ENCODE measurements at places on chromosomes 13 and 19.

GRCh38 chr19:56163097-56163496, 12.7 kb upstream of the GALP start:
- no peak for DNase-seq

DNA sequence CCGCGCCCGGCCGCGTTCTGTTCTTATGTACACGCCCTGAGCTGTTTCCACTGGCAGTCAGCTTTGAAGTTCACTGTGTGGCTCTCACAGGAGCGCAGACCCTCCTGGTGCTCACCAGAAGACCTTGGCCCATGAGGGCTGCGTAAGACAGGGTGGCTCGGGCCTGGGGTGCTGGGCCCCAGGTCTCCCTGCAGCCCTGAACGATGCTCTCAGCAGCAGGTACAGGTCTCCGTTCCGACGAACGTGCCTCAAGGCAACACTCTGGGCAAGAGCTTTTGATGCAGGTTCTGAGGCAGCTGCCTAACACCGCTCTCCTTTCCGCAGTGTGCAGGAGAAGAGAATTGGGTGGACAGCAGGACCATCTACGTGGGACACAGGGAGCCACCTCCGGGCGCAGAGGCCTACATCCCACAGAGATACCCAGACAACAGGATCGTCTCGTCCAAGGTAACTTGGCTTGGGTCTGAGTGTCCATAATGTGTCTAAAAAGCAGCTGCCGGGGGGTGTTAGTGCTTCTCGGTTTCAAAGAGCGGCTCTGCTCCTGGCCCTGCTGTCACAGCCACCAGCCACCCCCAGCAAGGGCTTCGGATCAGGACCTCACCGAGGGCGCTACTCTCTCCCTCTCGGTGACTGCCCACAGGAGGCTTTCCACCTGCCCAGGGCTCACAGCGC, 95.1 kb downstream of the ATP11A start:
- no peak for DNase-seq

- DNase-seq = no peak
Observed at GRCh38 chr13:79749984-79750551, 269.1 kb downstream of the NDFIP2 start.

- no peak for DNase-seq
Observed at GRCh38 chr19:35738021-35738886, 4.0 kb downstream of the IGFLR1 start.

GRCh38 chr19:13951799-13952153, 533 bp upstream of the DCAF15 start:
- no peak for DNase-seq

DNA sequence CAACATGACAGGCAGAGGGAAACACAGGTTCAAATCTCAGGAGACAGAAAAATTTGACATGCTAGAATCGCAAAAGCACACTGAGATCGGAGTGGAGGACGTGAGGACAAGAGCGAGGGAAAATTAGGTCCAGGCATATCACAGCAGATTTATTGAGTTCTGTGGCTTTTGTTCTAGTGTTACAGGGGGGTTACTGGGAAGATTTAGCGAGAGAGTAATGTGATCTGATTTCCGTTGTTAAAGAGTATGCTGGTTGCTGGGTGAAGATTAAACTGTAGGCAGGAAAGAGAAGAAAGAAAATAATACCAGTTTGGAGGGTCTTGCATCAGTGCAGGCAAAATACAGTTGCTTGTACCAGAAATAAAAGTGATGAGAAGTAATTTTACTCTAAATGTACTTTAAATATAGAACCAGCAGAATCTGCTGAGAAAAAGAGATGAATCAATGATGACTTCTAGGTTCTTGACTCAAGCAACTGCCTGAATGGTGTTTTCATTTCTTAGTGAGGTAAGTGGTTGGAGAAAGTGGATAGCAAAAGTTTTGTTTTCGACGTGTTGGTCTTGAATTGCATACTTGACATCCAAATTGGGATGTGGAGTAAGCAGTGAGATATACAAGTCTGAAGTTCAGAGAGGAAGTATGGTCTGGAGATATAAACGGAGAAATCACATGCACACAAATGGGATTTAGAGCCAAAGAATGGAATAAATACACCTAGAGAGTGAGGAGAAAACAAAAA, 35.7 kb downstream of the UFM1 start:
- no peak for DNase-seq

DNA sequence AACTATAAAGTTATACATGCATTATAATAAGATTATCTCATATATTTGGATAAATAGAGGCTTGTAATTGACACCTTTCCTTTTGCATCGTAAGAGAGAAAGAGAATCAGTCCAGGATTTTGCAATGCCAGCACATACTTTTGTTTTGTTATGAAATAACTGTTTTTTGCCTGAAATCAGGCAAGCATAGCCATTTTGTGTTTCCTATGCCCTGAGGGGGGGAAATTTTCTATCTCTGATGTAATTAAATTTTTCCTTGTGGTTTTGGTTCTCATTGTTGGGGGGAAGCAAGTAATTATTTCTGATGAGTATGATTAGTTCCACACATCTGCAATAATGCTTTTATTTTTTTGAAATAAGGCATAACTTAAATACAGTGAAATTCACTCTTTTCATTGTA, 229.4 kb downstream of the NDFIP2 start:
- no peak for DNase-seq

- DNase-seq = no peak
Observed at GRCh38 chr13:29369060-29369743, 226.3 kb downstream of the SLC7A1 start.

- no peak for DNase-seq
Observed at GRCh38 chr13:94236132-94236531, 243.3 kb downstream of the DCT start.

GRCh38 chr19:28426110-28426729, 786.7 kb downstream of the UQCRFS1 start:
- no peak for DNase-seq

- no peak for DNase-seq
Observed at GRCh38 chr13:30974350-30974749, 41.9 kb downstream of the TEX26 start.

GRCh38 chr19:35066691-35067563, 25.4 kb downstream of the HPN start:
- DNase-seq = peak; percentile 77

- no peak for DNase-seq
Observed at GRCh38 chr19:34282611-34283519, 28.5 kb downstream of the GARRE1 start.

- DNase-seq = no peak
Observed at GRCh38 chr13:50826035-50826434, 17.5 kb downstream of the DLEU7 start.

DNA sequence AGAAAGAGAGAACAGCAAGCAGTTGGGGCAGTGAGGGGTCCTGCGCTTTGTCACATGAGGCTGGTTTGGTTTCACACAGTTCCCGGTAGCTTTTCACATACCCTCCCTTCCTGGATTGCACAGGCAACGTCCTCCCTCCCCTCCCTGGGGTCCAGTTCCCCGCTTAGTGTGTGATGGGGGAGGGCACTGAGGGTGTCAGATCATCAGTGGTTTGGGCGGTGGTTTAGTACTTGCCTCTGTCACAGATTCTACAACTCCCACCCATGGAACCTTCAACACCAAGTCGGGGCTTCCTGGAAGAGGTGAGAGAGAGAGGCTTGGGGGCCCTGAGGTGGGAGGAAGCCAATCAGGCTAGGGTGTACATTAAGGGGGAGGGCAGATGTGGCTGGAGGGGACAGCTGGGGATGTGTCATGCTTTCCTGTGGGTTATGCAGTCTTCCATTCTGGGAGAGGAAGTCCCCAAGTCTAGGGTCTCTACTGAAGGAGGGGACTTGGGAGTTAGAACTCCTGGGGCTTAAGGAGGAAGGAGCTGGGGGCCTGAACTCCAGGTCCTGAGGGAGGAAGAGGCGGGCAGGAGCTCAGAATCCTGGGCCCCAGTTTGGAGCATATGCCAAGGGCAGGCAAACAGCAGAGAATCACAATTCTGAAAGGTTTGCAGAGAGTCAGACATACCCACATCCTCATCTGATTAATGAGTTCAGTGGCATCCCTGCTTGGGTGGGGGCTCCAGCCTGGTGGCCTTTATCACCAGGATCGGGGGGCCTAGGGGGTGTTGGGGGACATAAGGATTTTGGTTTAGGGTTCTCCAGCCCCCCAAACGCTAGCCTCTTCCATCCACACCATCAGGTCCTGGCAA, at the start of gene NKG7:
Gene NKG7, minus strand, starts transcription at position 6 of the 856 bp plus-strand sequence. CDS start 119 bp downstream, outside the sequence.
- no peak for DNase-seq

DNA sequence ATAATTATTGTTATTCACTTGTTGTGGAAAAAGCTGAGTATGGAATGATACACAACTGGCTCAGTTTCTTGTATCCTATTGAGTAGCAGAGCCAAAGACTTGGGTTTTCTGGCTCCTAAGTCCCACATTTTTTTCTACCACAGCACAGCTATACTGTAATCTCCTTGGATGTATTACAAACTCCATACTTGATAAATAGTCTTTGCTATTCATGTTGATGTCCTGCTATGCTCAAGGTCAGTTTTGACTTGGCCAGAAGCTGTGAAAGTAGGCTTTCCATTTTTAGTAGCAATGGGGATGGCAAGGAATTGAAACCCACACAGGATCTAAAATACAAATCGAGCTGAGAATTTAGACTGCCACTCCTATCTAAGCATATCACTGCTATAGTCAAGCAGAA, 79.1 kb downstream of the B3GLCT start:
- no peak for DNase-seq

DNA sequence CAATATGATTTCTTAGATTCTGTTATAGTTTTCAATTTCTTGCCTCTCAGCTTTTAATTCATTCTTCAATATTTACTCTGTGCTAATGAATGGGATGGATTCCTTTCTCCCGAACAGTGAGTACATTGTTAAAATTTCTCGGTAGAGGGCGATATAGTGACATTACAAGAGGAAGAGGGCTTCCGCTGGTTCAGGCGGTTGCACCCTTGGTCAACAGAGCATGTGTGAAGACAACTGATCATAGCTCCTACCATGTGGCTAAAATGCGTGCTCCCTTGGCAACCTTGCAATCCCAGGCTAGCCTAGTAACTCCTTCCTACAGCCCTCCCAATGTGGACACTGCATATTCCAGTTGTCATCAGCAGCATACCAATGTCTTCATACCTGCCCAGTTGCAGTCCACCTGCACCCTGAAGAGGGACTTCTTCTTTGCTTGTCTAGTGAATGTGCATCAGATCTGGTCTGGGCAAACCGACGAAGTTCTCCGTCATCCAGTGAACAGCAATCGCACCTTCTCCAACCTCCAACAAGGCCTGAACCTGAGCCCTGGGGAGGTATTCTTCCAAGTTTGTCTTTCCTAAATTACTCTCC, 653.0 kb upstream of the GPC6 start:
- no peak for DNase-seq

DNA sequence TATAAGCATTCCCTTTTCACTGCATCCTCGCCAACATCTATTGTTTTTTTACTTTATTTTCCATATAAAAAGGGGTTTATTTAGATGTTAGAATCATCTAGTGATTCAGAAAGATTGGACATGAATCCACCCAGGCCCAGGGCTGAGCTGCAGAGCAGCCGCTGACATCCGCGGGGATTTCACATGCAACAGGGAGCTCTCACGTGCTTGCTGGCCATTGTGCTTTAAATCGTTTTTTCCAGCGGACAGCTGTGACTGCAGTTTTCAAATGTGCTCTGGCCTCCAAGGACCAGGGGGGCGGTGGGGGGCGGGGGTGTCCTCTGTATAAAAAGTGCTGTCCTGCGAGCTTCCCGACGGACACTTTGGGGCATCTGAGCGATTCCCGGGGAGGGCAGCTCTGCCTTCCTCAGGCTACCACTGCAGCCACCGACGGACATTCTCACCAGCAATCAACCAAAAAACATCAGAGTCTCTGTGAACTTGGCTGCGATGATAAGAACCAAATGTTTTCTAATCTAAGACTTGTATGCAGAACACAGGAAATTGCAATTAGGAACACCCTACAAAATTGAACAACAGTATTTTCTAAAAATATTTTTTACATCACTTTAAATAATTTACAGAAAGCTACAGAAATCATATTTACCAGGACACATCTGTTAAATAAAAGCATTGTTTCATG, 12.6 kb downstream of the RB1 start:
- DNase-seq = no peak

- DNase-seq = no peak
Observed at GRCh38 chr13:33115274-33115673, 99.1 kb downstream of the KL start.

DNA sequence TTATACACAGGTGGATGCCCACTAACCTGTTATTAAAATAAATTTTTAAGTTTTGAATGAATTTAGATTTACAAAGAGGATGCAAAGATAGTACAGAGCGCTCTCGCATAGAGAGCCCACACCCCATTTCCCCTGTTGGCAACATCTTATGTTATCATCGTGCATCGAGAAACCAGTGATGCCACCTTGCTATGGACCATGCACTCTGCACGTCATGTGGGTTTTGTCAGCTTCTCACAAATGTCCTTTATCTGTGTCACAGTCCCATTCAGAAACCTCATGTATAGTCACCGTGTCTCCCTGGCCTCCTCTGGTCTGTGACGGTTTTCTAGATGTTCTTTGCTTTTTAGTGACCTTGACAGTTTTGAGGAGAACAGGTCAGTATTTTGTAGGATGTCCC, 60.0 kb downstream of the ING1 start:
- DNase-seq = no peak

- DNase-seq = no peak
Observed at GRCh38 chr13:32663660-32664059, 77.4 kb downstream of the PDS5B start.
